SW 1271 (cell line): ENCODE measurements at places on chromosomes 12 and 14.

- DNase-seq, result no peak
Measured at GRCh38 chr14:83988275-83988674, 1541.7 kb upstream of the FLRT2 start.

- no peak for DNase-seq
Measured at GRCh38 chr14:36173161-36173560, 3.4 kb downstream of the PTCSC3 start.

DNA sequence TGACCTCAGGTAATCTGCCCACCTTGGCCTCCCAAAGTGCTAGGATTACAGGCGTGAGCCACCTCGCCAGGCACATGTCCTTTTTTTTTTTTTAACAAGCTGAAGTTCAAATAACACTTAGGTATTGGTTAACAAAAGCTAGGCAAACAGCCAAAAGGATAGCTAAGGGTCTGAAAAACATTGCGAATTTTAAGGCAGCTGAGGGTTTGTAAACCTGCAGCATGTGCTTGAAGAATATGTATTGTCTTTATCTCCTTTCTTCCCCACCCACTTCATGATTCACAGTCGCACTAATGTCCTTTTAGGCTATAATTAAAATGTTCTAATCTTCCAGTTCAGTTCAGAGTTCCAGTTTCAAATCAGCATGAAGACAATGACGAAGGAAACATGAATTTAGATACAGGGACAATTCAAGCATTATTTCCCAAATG is 30.1 kb upstream of the CERS5 start:
- DNase-seq, result no peak

GRCh38 chr12:27693403-27693802 is 2.8 kb upstream of the REP15 start:
- DNase-seq, result no peak

GRCh38 chr12:106131676-106132075 is 7.1 kb downstream of the NUAK1 start:
- DNase-seq, result no peak

DNA sequence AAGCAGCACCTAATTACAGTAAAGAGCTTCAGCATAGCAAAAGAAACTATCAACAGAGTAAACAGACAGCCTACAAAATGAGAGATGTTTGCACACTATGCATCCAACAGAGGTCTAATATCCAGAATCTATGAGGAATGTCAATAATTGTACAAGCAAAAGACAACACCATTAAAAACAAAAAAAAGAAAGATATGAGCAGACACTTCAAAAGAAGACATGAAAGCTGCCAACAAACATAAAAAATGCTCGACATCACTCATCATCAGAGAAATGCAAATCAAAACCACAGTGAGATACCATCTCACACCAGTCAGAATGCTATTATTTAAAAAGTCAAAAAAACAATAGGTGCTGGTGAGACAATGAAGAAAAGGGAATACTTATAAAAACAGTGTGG is 273.1 kb downstream of the TMTC2 start:
- DNase-seq, result no peak

- DNase-seq, result no peak
Measured at GRCh38 chr14:89697281-89698060, 257.1 kb downstream of the EFCAB11 start.

- DNase-seq, result no peak
Measured at GRCh38 chr12:100718187-100718586, 76.4 kb upstream of the ANO4 start.

DNA sequence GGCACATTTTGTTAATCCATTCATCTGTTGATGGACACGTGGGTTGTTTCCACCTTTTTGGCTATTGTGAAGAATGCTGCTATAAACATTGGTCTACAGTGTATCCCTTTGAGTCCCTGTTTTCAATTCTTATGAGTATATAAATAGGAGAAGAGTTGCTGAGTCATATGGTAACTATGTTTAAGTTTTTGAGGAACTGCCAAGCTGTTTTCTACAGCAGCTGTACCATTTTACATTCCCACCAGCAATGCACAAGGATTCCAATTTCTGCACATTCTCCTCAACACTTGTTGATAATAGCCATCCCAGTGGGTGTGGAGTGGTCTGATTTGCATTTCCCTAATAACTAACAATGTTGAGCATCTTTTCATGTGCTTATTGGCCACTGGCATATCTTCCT is 6.9 kb upstream of the SVOP start:
- DNase-seq, result no peak

- DNase-seq, result no peak
Measured at GRCh38 chr14:33342299-33342974, 403.8 kb downstream of the NPAS3 start.

- no peak for DNase-seq
Measured at GRCh38 chr14:48826058-48826457, 760.1 kb downstream of the RPS29 start.

- DNase-seq, result no peak
Measured at GRCh38 chr12:15534322-15534721, 212.0 kb downstream of the PTPRO start.

DNA sequence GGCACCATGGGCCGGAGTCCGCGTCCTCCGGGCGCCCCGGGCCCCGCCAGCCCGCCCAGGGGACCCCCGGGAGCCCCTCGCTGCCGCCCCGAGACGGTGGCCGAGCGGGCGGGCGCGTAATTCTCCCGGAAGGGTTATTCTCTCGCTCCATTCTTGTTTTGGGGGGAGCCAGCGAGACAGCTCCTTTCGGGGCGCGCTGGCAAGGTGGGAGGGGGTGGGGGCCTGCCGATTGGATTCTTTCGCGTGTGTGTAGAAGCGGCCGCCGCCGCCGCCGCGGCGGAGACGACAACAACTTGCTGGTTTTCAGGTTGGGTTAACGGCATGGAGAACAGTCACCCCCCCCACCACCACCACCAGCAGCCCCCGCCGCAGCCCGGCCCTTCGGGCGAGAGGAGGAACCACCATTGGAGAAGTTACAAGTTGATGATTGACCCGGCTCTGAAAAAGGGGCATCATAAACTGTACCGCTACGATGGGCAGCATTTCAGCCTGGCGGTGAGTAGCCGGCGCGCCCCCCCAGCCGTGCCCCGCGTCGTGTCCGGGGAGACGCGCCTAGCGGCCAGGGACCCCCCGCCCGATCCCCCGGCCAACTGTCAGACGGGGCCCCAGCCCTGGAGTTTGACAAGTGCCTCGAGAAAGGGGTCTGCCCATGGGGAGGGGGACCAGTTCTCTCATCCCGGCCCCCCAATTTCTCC is 755 bp downstream of the SETD1B start:
- no peak for DNase-seq

GRCh38 chr12:59040656-59041055 is 120.4 kb upstream of the LRIG3 start:
- DNase-seq, result peak; percentile 47

DNA sequence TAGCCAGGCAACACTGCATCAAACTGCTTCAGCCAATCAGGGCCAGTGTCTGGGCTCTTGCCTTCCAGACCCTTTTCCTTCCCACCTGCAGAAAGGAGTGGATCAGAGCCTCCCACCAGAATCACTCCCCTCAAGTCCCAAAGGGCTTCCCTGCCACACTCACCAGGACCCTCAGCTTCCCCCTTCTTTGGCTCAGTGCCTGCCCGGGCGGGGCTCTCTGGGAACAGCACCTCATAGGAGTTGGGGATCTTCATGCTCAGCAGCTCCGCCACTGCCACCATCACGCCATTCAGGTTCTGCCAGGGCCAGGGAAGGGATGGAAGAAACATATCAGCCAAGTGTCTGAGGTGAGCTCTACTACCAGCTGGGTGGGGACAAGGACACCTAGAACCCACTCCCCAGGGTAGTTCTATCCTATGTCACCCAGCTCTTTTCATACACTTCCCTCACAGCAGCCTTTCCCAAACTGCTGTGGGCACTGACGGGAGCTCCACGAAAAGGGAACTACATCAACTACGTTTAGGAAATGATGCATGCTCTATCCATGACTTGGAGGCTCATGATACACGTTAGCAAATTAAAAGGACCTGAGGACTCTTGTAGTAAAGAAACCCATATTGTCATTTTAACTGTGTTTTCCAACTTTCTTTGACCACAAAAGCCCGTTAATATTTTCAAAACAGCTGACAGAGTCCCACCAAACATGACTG is 9.4 kb upstream of the PRKAG1 start:
- DNase-seq, result no peak

GRCh38 chr12:92199819-92200576 is 54.4 kb upstream of the BTG1 start:
- no peak for DNase-seq

DNA sequence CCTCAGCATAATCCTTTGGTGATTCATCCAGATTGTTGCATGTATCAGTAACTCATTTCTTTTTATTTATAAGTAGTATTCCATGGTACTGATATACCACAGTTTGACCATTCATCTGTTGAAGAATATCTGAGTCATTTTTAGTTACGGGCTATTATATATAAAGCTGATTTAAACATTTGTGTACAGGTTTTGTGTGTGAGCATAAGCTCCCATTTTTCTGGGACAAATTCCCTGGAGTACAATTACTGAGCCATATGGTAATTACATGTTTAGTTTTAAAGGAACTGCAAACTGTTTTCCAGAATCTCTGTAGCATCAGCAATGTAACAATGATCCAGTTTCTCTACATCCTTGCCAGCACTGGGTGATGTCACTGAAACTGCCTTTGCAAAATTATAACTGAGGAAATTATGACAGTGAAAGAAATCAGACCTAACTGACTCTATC is 236.2 kb upstream of the KRR1 start:
- DNase-seq, result no peak

DNA sequence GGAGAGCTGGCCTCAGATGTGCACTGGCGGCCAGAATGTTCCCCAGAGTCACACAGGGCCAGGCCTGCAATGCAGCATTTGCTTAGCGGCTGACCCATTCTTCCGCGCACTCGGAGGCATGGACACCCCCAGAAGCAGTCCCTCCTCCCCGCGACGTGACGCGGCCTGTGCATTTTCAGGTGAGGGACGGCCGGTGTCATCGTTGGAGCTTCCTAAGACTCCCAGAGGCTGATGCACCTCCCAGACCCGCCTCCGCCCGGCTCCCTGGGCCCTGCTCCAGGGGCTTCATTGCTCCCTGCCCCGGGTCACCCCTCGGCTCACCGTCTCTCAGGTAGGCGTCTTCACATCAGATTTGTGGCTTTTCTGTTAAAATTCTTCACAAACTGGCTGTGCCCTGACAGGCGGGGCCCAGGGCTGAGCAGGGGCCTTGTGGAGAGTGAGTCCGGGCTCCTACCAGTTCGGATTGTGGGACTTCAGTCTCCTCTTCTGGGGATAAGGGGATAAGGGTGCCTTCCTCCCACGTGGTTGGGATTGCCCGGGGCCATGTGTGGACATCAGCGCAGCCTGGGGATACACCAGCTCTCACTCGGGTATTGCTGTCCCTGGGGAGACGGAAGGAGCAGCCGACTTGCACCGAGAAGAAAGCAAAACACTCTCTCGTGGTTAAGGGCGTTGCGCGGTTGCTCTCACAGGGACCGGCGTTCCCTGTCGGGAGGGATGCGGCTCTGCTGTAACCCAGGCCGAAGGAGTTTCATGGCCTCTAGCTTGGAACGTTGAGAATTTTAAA is 249.1 kb downstream of the ADGRD1 start:
- DNase-seq, result no peak

GRCh38 chr14:33842299-33842698 is 108.6 kb downstream of the EGLN3 start:
- no peak for DNase-seq

DNA sequence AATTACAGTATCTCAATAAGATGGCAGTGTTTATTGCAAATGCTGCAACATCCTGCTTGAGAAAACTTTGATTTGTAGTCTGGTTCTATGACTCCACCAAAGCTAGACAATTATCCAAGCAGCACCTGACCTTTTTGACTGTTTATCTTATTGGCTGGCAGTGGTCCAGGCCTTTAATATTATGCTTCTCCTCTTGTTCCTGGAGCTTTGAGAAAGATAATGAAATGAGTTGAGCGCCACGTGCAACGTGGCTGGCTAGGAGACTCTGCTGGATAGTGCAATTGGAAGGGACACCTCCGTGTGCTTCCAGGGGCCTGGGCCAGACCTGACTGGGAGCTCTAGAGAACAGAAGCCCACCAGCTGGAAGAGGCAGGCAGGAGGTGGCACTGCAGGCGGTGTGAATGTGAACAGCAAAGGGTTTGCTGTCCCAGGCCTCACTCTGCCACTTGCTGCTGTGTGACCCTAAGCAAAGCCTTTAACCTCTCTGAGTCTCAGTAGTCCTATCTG is 349.3 kb downstream of the CACNA1C start:
- no peak for DNase-seq

DNA sequence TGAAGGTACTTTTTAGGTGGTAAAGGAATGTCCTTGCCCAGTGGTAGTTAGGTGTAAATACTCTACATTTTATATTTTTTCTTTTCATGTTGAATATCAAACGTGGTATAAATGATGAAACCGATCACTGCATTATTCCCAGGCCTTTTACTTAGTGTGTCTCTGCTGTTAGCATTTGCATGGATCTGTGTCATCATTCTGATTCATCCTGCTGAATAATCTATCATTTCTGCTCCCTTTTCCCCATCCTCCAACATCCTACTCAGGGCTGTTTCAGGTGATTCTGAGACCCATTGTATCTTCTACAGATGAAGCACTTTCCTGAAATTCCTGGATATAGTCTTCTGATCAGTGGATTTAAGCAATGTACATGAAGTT is 61.0 kb upstream of the PTHLH start:
- DNase-seq, result no peak

- no peak for DNase-seq
Measured at GRCh38 chr14:61638595-61639387, 56.5 kb upstream of the HIF1A start.

- no peak for DNase-seq
Measured at GRCh38 chr14:36478782-36479181, 41.2 kb downstream of the NKX2-1 start.

- no peak for DNase-seq
Measured at GRCh38 chr14:54362089-54362504, 34.7 kb upstream of the CDKN3 start.

DNA sequence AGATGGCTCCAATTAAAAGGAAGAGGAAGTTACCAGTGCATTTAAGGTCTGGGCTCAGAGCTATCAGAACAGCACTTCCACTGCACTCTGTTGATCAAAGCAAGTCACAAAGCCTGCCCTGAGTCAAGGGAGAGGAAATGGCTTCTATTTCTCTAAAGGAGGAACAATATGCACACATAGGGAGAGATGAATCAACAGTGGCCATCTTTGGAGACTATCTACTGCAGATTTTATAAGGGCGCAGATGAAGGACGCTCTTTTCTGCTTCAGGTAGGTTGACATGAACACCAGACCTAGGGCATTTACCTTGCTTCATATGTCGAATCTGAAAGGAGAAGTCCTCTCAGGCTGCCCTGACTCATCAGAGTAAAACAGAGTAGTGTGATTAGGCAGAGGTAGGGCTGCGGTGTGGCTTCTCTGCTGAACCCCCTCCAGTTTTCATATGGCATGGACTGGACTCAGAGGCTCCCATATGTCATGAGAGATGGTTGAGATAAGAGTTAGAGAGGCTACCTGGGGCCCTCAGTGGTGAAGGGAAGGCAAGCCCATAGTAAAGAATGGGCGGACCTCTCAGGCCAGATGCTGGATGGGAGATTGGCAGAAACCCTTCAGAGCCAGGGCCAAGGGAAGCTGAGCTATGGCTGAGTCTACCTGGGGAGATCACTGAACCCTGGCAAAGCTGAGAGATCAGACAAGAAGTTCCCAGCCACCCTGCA is 84.4 kb downstream of the ARF6 start:
- no peak for DNase-seq

GRCh38 chr12:78571953-78572352 is 292.6 kb upstream of the SYT1 start:
- no peak for DNase-seq

- no peak for DNase-seq
Measured at GRCh38 chr12:88361493-88361892, 218.8 kb downstream of the KITLG start.
